SJSA1 (cell line): ENCODE measurements at places on chromosomes 2 and 18. TPM values are rescaled to one million over a fixed set of nuclear protein-coding genes. Genes with fewer than 3 reads are reported as not detected.

The EFHD1 gene
- total RNA-seq, result 0.66 and 1.4 TPM in 2 replicates

The KCNK3 gene
- not detected in 2 replicates for total RNA-seq

The IL36RN gene
- total RNA-seq, result not detected in 2 replicates

The RASGRP3 gene
- total RNA-seq, result 7.5 and 11.6 TPM in 2 replicates

The SCYGR4 gene
- total RNA-seq, result not detected in 2 replicates

The AP1S3 gene
- total RNA-seq, result 6.4 and 7.2 TPM in 2 replicates

The CPO gene
- not detected in 2 replicates for total RNA-seq

The GALNT1 gene
- total RNA-seq, result 117 and 121 TPM in 2 replicates

The INHA gene
- 0.11 TPM in 1 of 2 replicates, not detected in the other for total RNA-seq

The RAB6C gene
- total RNA-seq, result not detected in 2 replicates

The ARHGAP15 gene
- total RNA-seq, result not detected in 2 replicates

The ANKRD44 gene
- 8.4 and 15.5 TPM in 2 replicates for total RNA-seq

The DLX1 gene
- 4.7 and 4.9 TPM in 2 replicates for total RNA-seq
